NCI-H510A treated with DMSO at 0.1 percent for 48 hours (cell line): ENCODE measurements at places on chromosomes 12 and 14.
A peak's percentile ranks its signal among the peaks of the same experiment; 100 is the strongest.

DNA sequence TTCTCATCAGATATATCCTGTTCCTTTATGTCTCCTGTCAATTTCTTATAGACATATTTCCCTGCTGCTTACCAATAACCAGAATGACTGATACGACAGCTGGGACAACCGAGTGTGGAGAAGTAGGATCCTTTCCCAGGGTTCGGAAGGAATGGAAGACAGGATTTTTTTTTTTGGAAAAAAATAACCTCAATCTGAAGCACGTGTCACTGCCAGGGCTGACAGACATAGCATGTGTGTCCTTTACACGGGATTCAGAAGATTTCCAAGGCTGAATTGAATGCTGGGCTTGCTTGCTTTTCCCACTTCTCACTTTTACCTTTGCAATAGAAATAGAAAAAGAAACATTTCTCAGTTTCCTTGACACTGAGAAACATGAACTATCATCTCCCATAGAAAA is 245.7 kb downstream of the GRIN2B start:
- no peak for DNase-seq

- no peak for DNase-seq
Measured at GRCh38 chr12:130227641-130228040, 65.4 kb downstream of the FZD10 start.

DNA sequence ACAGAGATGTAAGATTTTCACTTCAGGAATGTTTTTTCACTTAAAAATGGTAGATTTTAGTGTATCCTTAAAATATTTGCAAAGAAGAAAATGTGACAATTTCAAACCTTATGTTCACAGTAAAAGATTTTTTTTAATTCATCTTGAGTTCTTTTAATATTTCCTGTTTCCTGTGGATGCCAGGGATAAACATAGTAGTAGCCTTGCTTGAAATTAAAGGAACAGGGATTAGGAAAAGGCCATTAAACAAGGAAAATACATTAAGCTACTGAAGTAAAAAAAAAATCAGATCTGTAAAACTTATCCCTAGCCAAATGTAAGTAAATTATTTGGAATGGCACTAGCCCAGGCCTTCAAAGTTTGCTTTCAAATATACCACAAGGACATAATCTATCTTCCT is 138.1 kb upstream of the AEBP2 start:
- no peak for DNase-seq

GRCh38 chr14:88785911-88786310 is 6.8 kb downstream of the EML5 start:
- DNase-seq, result no peak

DNA sequence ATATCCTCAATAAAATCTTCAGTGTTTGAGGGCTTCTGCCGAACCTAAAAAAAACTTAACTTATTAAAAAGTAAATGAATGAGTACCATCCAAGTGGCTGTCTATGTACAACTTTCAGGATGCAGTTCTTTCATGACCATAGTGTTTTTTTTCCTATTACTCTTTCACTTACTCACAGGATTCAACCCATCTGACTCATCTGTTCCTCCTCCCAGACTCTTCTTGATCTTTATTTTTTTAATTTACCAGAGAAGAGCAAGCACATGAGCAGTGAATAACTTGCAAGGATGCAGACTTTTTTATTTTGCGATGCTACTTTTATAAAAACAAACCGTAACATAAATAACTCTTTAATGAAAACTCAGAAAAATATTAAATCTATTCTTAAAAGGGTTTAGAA is 24.5 kb downstream of the RECQL start:
- no peak for DNase-seq

DNA sequence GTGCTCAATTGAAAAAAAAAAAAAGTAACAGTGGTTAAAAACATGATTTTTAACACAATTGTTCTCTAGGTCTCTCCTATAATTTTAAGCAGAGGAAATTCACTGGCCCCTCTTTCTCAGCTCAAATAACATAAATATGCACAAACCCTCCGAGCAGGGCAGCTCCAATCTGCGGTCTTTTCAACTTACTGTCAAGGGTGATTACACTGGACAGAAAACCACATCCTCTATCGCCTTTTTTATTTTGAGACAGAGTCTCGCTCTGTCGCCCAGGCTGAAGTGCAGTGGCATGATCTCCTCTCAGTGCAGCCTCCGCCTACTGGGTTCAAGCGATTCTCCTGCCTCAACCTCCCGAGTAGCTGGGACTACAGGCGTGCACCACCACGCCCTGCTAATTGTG is 16.5 kb upstream of the GABARAPL1 start:
- no peak for DNase-seq

DNA sequence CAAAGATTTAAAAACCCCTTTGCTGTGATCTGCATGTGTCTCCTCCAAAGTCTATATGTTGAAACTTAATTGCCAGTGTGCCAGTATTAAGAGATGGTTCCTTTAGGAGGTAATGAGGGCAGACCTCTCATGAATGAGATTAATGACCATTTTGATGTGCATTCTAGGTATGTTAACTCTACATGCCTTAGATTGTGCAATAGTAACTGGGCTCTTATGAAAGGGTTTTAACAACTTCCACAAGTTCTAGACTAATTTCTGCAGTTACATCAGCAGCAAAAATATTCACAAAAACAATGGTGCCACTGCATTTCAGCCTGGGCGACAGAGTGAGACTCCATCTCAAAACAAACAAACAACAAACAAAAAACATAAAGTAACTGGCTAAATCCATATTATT is 3.8 kb upstream of the TAS2R10 start:
- DNase-seq, result no peak

GRCh38 chr12:108995370-108995992 is 25.4 kb downstream of the SVOP start:
- peak; percentile 49 for DNase-seq

GRCh38 chr14:49212721-49213120 is 373.5 kb downstream of the RPS29 start:
- no peak for DNase-seq

- DNase-seq, result no peak
Measured at GRCh38 chr12:106146987-106147386, 8.2 kb upstream of the NUAK1 start.

DNA sequence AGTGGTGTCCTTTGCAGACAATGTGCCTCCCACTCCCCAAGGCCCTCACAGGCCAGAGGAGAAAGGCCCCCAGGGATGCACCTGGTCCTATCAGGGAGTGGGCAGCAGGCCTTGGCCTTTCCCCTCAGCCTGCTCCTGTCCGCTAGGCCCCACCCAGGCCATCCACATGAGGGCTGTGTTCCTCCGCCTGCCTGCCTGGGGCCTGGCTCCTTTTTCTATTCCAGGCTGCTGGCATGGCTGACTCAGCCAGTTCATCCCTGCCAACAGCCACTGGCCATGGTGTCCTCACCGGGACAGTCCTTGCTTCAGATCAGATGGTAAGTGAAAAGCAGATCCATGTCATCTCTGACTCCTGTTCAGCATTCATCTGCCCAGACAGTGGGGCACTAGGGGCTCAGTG is 13.4 kb downstream of the ISM2 start:
- DNase-seq, result no peak

GRCh38 chr14:43249116-43249515 is 1258.0 kb downstream of the FSCB start:
- DNase-seq, result no peak

DNA sequence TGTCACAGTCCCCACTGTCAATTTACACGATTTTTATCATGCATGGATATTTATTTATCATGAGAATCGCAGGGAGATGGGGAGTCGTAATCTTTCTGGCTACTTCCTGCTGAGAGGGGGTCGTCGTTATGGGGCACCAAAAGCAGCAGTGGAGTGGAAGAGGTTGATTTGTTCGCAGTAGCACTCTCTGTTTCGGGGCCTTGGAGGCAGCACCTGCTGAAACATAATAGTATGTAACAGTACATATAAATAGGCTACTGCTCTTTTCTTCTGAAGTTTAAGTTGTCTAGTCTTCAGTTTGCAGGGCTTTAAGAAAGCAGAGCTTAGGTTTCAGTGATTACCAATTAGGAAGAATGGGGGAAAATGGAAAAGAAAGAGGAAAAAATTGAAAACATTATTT is 3.8 kb downstream of the SOAT2 start:
- DNase-seq, result no peak

DNA sequence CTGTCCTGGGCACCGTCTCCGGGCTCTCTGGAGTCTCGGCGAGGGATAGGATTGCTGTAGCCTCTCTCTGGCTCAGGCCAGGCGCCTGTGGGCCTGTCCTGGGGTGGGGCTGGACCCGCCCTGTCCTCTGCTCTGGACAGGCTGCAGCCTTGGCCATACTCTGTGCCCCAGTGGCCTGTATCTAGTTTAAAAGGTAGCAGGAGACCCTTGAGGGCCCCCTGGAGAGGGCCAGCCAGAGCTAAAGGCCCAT is 1.8 kb downstream of the KIF26A start:
- DNase-seq, result no peak

- no peak for DNase-seq
Measured at GRCh38 chr14:98945611-98946570, 326.1 kb downstream of the BCL11B start.

GRCh38 chr14:91891721-91892220 is 24.4 kb upstream of the TC2N start:
- no peak for DNase-seq

- DNase-seq, result peak; percentile 55
Measured at GRCh38 chr12:78120866-78121560, 290.3 kb downstream of the NAV3 start.

- DNase-seq, result peak; percentile 52
Measured at GRCh38 chr14:30559638-30560091, 707 bp downstream of the G2E3 start.

DNA sequence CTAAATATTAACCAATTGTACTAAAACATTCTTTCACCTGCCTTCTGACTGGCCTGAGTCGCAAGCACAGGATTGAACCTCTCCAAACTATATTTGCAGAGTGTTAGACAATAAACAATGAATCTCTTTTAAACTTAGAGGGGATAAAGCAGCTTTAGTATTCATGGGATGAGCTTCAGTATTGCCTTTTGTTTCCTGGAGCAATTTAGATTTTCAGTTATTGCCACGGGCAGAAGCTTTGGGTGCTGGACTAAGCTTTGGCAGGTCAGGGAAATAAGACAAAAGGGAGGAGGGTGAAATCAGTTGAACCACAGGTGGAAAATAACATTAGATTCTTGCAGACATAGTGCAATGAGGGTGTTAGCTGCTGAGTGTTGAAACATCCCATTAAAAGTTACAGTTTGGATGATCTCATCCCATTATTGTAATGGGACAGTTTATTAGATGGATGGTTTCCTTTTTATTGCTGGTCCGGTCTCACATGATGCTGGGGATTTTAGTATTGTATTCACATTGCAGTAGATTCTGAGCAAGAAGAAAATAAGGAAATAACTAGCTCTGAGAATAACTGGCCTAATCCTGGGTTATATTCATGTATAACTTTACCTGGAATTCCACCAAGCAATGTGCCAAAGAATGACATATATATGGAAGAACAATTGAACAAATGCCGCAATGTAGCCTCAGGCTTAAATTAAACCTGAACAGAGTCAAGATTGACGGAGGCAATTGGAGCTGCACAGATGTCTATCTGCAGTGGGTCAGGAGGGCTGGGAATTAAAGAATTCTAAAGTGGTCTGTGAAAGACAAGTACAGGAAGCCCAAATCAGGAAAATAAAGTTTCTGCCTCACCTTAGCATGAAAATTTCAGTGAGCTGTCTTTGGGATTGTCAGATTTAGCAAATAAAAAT is 1092.8 kb upstream of the SEL1L start:
- no peak for DNase-seq

- no peak for DNase-seq
Measured at GRCh38 chr14:105853907-105854599, 327.7 kb downstream of the TMEM121 start.
